M059J (cell line): ENCODE measurements at places on chromosomes 4 and X. TPM values are rescaled to one million over a fixed set of nuclear protein-coding genes. Genes with fewer than 3 reads are reported as not detected.

The CT45A10 gene
- not detected in 2 replicates for total RNA-seq

The NAA15 gene
- 20.1 and 30.1 TPM in 2 replicates for total RNA-seq

The TMEM144 gene
- total RNA-seq, result 3.3 TPM in 2 replicates

The TEX13D gene
- not detected in 2 replicates for total RNA-seq

The TNIP3 gene
- 0.10 TPM in 1 of 2 replicates, not detected in the other for total RNA-seq

The CT83 gene
- not detected in 2 replicates for total RNA-seq

The GAGE13 gene
- total RNA-seq, result not detected in 2 replicates
